ENCODE measurements at places on chromosomes 11 and 22.

- no peak for DNase-seq
These were observed 50.0 kb downstream of the TTC28 start for GRCh38 chr22:28629420-28630176.

DNA sequence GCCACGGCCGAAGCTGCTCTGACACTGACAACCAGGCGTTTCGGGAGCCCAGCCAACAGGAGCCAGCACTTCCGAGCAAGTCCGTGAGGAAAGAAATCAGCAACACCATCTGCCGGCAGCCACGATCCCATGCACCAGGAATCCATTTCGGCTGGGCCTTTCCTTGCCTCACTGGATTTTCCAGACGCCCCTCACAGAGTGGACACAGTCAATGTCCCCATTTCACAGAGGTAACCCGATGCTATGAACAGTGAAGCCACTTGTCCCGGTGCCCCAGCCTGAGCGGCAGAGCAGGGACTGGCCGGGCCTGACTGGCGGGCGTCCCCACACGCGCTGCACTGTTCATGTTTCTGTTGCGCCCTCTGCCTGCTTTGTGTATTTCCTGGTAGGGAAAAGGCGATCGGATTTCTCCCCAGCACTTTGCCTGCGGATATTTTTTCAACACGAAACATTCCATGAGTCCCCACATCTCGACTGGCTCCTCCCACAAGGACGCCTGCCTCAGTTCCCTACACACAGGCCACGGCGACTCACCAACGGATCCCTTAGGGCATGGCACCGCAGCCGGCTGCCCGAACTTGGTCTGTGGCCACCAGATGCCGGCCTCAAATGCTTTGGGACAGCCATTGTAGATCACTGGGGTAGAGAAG, 55.3 kb downstream of the TRMU start:
- DNase-seq = no peak

DNA sequence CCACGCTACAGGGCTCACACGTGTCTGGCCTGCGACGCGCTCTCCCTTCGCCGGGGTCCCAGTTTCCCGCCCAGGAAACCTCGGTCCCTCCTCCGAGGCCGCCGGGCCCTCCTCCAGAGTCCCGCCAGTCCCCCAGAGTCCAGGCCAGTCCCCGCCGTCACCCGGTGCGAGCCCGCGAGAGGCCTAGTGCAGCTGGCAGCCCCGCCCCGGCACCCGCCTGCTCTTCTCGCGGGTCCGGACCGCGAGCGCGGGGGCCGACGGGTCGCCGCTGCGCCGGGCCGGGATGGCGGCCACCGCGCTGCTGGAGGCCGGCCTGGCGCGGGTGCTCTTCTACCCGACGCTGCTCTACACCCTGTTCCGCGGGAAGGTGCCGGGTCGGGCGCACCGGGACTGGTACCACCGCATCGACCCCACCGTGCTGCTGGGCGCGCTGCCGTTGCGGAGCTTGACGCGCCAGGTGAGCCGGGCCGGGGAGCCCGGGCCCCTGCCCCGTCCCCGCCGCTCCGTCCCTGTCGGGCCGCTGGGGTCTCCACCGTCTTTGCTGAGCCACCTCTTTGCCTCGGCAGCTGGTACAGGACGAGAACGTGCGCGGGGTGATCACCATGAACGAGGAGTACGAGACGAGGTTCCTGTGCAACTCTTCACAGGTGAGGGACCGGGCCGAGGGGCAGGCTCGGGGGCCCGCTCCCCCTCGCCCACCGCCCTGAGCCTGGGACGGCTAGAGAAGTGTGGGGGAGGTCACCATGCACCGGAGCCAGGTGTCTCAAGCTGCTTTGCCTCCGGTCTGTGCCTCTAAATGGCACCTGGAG, at the start of gene PTPMT1:
Gene PTPMT1, plus strand, starts transcription at position 260 of the 809 bp plus-strand sequence. Its CDS starts 24 bp downstream, at position 284.
- DNase-seq = peak; percentile 46

DNA sequence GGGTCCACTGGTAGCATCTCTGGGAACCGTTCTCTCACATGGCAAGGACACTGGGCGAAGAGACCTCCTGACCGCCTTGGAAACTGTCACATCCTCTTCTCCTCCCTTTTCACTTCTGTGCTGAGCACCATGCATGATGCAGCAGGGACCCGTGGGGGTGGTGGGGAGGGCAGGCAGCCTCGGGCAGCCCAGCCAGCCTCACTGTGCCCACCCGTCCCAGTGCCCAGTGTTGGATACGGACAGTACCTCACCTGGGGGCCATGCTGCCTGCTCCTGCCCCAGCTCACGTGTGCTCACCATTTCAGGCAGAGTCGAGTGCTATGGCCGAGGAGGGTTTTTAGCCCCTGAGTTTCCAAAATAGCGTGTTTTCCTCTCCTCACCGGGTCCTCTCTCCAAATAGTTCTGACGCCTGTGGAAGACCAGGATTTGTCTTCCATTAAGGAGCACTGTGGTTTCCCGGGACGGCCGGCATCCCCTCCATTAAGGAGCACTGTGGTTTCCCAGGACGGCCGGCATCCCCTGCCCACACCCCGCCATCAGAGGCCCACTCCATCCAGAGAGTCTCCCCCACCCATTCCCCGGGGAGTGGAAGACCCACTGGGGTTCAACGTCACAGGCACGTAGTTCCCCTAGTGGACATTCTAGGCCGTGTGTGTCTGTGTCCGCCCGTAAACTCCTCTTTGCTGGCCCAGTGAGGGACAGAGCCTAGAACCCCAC, 22.4 kb downstream of the B3GAT1 start:
- DNase-seq = no peak

DNA sequence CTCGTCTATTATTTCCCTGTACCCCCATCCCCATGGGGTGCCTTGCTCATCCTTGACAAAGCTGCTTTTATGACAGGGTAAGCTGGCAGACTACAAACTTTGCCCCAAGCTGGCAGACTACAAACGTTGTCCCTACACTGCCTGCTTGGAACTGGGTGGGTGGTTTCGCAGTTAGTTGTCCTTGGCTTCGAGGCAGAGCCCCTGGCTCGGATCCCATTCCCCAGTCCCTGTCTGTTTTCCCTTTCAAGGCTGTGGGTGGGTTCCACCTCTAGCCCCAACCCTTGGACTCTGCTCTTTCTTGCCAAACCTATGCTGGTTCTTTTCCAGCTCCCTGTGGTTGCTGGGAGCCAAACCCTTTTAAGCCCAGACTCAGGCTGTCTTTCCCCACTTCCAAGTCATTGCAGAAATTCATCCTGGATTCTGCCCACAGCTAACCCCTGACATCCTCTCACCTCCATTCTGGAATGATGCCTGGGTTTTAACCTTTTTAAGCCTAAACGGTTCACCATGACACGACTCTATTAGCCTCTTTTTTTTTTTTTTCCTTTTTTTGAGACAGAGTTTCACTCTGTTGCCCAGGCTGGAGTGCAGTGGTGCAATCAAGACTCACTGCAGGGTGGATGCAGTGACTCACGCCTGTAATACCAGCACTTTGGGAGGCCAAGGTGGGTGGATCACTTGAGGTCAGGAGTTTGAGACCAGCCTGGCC, 9.2 kb upstream of the RBM14 start:
- DNase-seq = no peak

- DNase-seq = no peak
These were observed 44.9 kb upstream of the DAGLA start for GRCh38 chr11:61635304-61635703.

- peak; percentile 27 for DNase-seq
These were observed at the start of gene MN1 for GRCh38 chr22:27801616-27802345. Gene MN1 (minus strand): TSS chr22:27801756. CDS start chr22:27800543, 1,213 bp downstream.

- no peak for DNase-seq
These were observed 75.9 kb upstream of the LMO1 start for GRCh38 chr11:8339592-8340022.

- no peak for DNase-seq
These were observed 740.0 kb downstream of the DLG2 start for GRCh38 chr11:84887055-84887629.

DNA sequence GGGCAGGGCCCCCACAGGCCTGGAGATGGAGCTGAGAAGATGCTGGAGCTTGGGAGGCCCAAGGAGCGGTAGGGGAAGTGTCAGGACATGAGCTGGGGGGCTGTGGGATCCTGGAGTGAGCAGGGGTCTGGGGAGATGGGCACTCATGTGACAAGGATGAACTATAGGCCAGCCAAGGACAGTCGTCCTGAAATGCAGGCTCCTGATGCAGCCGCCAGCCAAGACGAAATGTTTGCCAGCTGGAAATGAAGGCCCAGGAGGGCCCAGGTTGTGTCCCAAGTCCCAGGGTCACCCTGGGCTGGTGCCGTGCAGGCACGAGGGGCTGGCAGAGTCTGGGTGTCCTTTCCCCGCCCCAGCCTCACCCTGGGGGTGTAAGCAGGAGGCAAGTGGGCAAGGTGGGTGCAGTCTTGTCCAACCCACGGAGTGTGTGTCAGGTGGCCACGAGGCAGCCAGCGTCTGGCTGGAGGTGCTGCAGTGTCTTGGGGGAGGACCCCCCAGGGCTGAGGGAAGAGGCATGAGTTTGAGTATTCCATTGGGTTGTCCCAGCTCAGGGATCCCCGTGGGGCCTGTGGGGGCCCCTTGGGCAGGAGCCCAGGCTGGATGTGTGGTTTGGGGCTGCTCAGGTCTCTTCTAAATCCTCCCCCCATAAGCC, 21.4 kb downstream of the MRGPRG start:
- DNase-seq = no peak

- DNase-seq = no peak
These were observed 4.8 kb upstream of the IGF2 start for GRCh38 chr11:2143799-2144543.

- DNase-seq = no peak
These were observed 1.9 kb upstream of the PHF21A start for GRCh38 chr11:46122945-46123715.

DNA sequence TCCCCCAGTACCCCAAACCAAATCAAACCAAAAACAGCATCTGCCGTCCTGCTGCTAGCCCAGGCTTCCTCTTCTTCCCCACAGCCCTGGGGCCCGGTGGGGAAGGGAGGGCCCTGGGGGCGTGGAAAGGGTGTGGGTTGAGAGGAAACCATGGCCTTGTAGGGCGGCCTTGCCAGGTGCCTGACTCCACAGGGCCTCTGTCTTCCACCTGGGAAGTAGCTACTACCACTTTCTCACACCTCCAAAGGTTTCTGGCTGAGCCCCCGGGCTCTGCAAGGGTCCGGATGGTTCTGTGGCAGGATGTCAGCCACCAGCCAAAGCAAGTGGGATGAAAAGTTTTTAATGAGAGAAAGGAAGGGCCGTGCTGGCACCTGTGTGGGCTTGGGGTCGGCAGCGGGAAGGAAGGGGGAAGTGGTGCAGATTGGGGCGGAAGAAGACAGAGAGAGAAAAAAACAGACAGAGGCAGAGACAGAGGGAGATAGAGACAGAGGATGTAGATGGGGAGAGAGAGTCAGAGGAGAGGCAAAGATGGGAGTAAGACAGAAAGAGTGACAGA, 10.5 kb downstream of the TPST2 start:
- peak; percentile 31 for DNase-seq

DNA sequence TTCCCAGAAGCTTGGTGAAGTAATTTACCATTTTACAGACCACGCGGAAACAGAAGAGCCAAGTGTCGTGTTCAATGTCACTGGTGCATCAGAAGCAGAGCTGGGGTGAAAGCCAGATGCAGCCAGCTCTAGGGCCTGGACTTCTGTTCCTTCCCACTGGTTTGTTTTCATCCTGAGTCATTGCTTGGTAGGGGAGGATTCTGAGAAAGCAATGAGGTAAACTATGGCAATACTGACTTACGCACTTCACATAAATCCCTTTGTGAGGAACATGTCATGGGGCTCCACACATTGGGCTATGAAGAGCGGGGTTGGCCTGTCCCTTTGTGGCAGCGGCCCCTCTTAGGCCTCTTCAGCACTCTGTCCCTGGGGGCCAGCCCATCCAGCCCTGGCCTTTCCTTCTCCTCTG, 52.4 kb upstream of the RBFOX2 start:
- DNase-seq = no peak

DNA sequence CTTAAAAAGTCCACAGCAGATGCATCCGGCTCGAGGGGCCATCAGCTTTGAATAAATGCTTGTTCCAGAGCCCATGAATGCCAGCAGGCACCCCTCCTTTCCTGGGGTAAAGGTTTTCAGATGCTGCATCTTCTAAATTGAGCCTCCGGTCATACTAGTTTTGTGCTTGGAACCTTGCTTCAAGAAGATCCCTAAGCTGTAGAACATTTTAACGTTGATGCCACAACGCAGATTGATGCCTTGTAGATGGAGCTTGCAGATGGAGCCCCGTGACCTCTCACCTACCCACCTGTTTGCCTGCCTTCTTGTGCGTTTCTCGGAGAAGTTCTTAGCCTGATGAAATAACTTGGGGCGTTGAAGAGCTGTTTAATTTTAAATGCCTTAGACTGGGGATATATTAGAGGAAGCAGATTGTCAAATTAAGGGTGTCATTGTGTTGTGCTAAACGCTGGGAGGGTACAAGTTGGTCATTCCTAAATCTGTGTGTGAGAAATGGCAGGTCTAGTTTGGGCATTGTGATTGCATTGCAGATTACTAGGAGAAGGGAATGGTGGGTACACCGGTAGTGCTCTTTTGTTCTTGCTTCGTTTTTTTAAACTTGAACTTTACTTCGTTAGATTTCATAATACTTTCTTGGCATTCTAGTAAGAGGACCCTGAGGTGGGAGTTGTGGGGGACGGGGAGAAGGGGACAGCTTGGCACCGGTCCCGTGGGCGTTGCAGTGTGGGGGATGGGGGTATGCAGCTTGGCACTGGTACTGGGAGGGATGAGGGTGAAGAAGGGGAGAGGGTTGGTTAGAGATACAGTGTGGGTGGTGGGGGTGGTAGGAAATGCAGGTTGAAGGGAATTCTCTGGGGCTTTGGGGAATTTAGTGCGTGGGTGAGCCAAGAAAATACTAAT, 1.9 kb downstream of the NEAT1 start:
- no peak for DNase-seq

- DNase-seq = no peak
These were observed 9.0 kb upstream of the CYTH4 start for GRCh38 chr22:37273126-37273845.

DNA sequence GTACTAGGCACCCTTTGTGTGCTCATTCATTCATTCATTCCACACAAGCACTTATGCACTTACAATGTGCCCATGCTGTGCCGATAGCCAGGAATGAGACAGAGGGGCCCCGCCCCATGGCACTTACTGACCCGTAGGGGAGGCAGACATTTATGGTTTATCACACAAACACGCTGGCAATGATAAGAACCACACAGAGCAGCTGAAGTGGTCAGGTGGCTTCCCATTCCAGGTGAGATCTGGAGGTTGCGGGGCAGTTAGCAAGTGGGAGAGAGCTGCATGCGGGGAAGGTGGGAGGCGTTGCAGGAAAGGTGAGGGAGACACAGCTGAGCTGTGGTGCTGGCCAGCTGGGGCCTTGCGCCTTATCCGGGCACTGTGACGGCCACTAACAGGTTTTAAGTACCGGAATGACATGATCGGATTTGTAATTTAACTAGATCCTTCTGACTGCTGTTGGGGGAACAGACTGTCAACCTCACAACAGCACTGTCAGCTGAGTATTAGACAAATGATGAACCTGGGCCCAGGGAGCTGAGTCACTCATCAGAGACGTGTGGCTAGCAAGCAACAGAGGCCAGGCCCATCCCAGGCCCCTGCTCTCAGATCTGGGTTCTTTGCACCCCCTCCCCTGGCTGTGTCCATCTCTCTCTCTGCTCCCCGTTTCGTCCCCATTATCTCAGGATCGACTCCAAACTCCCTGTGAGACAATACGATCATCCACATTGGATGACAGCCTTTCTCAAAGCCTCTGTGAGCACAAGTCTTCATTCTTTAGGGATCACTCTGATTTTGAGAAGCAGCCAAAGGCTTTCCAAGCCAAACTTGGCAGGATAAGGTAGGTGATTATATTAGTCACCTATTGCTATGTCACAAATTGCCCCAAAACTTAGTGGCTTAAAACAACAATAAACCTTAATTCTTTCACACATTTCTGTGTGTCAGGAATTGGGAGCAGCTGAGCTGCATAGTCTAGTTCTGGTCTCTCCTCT, 28.4 kb downstream of the RASD2 start:
- DNase-seq = no peak
